ENCODE measurements at places on chromosomes 1 and 21.

GRCh38 chr1:33753087-33753856 lies 110.6 kb upstream of the HMGB4 start:
- no peak for DNase-seq

- no peak for DNase-seq
These were observed 597.6 kb upstream of the PRMT6 start for GRCh38 chr1:106458866-106459265.

DNA sequence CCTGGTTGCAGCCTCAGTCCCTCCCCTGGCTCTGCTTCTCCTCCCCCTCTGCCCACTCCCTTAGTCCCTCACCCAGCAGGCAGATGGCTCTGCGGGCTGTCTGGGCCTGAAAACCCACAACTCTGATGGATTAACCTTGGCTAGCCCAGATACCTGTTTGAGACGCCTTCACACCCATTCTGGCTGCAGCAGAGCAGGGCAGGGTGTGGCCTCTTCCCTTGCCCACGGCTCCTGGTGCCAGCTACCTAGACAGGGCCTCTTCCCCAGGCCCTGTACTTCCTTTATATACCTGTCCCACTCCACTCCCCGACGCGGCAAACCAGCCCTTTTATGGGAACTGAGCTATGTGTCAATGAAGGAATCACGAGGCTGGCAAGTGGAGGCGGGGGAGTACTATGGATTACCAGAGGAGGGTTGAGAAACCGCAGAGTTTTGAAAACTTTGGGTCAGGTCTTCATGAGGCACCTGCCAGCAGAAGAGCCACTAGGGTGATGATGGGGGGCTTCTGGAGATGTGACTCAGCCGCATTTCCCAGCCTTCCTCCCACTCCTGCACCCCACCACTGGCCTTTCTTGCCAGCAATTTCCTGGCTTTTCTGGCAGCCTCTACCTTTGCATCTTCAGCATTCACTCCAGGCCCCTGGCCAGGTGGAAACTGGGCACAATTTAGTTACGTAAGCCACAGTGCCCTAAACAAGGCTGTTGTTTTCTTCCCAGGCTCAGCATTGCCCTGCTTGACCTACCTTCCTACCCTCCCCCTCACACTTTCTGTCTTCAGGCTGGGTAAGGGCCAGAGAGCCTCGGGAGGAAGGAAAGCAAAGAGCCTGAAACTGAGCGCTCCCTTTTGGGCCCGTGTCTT lies at the start of gene CHI3L1:
Gene CHI3L1, minus strand, starts transcription at position 259 of the 858 bp plus-strand sequence. Its CDS starts 81 bp downstream, at position 178.
- no peak for DNase-seq

GRCh38 chr1:60255565-60255964 lies 182.0 kb upstream of the C1orf87 start:
- DNase-seq, result no peak

DNA sequence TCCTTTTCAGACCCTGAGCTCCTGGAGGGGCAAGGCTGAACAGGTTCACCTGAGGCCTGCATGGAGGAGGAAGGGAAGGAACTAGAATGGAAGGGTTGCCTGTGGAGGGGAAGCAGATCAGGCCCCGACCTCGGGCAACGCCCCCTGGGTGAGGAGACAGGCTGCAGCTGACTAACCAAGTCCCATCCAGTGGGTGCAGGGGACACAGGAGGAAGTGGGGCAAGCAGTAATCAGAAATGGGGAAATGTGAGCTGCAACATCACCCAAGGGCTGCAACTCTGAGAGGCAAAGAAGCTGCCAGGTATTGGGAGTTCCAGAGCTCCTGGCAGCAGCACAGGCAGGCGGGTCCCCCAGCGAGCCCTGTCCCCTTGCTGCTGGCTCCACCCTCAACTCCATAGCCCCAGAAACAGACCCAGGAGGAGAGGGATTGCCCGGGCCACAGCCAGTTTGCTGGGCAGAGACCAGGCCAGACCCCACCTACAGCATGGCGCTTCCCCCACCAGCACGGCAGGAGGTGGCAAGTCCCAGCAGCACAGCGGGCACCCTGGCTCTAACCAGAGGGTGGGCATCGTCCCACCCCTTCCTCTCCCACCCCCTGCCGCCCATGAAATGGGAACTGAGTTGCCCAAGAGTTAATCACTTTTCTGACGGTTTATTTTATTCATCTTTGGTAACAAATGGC lies 38.5 kb downstream of the MRPL37 start:
- DNase-seq, result no peak

GRCh38 chr1:244654108-244655038 lies 1.4 kb downstream of the DESI2 start:
- no peak for DNase-seq

DNA sequence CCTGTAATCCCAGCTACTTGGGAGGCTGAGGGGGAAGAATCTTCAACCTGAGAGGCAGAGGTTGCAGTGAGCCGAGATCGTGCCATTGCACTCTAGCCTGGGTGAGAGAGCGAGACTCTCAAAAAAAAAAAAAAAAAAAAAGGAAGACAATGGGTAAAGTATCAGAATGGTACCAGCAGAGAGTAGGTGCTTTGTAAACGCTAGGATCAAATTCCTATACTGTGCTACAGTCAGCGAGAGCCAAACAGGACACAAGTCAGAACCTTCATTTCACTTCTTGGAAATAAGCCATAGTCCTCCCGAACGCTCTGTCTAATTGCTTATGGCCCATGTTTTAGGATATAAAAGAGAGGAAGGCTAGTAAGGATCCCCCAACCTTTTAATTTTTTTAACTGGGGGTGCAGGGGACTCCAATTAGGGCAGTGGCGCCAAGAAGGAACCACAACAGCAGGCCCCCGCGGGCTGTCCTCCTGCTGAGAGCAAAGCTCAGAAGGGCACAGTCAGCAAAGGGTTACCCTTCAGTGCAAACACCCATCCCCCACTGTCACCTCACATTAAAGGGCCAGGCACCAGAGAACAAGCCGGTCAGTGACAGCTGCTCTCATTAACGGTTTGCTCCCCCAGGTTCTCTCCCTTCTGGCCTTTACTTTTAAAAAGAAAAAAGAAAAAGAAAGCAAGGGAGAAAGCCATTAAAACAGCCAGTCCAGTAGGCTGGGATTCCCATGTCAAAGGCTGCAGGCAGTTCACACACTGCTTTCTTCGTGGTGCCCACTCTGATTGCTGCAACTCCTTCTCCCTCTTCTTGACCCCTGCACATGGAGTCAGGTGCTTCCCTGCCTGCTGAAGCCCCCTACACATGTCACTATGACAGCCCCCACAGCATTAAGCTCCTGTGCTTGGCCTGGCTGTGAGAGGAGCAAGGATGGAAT lies 69.4 kb downstream of the PLPP3 start:
- no peak for DNase-seq

Measured in activated CD4-positive, alpha-beta T cell treated with anti-CD3 and anti-CD28 coated beads, Interleukin-2, Interleukin-4, amounts not matched to agents 100 ng/mL and 50 ng/mL, durations not matched to agents 16 hours and 8 hours (primary cell).